Tongue (tissue), 3 donors: ENCODE measurements at places on chromosomes 3 and 15. TPM values are rescaled to one million over a fixed set of nuclear protein-coding genes. Genes with fewer than 3 reads are reported as not detected.
A peak's percentile ranks its signal among the peaks of the same experiment; 100 is the strongest.

- DNase-seq, result no peak
These were observed 17.8 kb upstream of the PLSCR4 start for GRCh38 chr3:146268535-146269219.

DNA sequence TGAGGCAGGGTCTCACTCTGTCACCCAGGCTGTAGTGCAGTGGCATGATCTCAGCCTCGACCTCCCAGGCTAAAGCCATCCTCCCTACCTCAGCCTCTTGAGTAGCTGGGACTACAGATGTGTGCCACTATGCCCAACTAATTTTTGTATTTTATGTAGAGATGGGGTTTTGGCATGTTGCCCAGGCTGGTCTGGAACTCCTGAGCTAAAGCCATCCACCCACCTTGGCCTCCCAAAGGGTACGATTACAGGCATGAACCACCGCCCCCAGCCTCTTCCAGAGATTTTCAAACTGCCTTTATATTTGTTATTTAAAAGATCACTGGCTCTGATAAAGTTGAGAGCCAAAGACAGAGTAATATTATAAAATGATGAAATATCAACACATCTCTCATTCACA is 37.3 kb downstream of the BSN start:
- DNase-seq, result no peak

FRMD5 gene
- total RNA-seq, result 1.1 TPM

DNA sequence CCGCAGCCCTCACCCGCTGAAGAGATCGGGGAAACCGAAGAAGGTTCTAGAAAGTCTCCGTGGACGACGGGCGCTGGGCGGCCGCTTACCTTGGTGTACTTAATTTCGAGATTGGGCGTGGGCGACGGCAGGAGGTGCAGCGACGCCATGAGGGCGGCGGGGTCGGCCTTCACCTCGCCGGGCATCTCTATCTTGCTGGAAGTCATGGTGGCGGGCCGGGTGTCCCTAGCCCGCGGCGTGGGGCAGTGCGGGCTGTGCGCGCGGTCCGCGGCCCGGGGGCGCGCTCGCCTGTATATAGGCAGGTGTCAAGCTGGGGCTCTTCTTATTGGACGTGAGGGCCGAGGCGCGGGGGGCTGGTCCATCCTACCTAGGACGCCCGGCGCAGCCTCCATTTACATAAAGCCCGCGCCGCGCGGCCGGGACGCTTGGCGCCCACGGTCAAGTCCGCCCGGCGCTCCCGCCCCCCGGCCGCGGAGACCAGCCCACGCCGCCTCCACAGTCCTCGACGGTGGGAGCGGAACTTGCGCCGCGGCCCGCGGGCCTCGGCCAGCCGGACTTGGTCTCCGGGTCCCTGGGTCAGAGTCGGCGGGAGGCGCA is at the start of gene ALDH1A2:
ALDH1A2 (minus strand) TSS at position 267 of the 597 bp plus-strand sequence; CDS start at position 206, 61 bp downstream.
- peak; percentile 32 for DNase-seq

SLC30A4 gene
- total RNA-seq, result 14.5 TPM

- peak; percentile 30 for DNase-seq
These were observed 7.4 kb downstream of the FAM3D start for GRCh38 chr3:58659051-58659675.

DNA sequence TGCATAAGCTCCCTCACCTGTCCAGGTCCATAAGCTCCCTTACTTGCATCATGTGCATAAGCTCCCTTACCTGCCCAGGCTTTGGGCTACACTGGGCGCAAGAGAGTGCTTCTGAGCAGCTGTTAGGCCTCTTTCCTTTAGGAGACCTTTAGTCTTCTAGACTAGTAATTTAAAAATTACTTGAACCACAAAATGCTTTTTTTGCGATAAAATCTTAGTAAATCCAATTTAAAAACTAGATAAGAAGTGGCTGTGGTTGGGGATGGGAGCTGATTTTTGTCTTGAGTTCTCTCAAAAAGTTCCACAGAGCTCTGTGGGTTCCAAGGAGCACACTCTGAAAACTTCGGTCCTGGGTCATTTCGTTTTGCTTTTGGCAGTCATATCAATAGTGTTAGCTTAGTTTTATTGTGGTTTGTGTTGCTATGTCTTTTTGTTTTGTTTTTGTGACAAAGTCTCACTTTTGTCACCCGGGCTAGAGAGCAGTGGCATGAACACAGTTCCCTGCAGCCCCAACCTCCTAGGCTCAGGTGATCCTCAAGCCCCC is 6.7 kb downstream of the CEMIP start:
- DNase-seq, result no peak

DNA sequence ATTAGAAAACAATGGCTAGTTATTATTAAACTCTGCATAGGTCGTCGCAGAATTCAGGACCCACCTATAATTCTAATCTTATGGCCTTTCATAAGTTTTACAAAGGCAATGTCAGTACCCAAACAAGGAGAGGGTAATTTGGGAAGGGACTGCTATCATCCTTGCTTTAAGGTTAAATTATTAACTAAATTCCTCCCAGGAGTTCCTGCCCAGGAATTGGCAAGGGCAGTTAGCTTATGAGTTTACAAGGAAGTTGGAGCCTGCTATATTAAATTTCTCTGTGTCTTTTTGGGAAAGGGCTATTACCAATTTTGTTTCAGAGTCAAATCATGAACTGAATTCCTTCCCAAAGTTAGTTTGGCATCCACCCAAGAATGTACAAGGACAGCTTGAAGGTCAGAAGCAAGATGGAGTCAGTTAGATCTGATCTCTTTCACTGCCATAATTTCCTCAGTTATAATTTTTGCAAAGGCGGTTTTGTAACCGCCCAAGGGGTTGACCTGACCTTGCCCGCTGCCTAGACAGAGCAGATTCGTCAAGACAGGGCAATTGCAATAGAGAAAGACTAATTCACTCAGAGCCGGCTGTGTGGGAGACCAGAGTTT is 45.3 kb upstream of the LHFPL4 start:
- no peak for DNase-seq

DNA sequence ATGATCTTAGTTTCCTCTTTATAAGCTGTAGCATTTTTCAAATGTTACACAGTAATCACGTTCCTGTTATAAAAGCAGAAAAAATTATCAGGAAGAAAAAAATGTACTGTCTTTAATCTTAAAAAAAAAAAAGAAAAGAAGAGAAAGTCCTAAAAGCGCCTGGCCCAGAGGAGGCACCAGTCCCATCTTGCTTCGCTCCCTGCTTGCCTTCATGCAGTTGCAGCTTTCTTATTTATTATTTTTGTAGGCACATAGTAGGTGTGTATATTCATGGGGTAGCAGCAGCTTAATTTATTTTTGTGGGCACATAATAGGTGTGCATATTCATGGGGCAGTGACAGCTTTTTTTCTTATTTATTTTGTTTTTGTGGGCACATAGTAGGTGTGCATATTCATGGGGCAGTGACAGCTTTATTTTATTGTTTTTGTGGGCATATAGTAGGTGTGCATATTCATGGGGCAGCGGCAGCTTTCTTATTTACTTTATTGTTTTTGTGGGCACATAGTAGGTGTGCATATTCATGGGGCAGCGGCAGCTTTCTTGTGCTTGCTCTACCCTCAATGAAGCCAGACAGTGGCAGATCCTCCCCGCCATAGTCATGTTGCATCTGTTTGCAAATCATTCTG is 5.5 kb upstream of the EHD4 start:
- no peak for DNase-seq

DNA sequence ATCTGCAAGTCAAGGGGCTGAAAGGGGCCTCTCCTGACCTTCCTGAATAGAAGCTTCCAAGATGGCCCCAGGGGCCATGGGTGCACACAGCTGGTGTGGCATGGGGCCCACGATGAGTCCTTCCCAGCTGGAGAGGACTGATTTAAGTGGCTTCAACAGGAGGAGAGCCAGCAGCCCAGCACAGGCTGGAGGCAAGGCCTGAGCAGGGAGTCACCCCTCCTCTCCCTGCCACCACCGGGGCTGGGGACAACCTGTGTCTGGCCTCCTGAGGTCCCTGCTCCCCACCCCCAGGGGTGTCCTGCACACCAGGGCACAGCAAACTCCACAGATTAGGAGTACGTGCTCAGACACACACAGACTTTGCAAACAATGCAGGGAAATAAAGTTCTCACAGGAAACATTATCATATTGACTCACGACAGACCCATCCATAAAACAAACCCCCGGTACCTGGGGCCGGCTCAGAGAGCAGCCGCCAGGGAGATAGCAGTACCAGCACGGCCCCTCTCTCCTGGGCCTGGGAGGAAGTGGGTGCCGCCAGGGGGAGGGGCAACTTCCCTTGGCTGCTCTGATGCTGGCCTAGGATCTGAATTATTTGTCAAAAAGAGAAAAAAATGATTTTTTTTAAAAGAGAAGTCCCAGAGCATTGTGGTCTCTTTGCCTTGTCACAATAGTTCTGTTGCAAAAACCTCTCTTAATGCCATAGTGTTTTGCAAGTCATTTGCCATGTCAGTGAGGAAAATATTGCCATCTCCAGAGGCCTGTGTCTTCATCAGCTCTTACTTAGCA is 21.9 kb upstream of the TSEN2 start:
- DNase-seq, result no peak

LRRC31 gene
- not detected for total RNA-seq

- no peak for DNase-seq
These were observed 1.2 kb downstream of the CLN6 start for GRCh38 chr15:68228143-68228970.

DNA sequence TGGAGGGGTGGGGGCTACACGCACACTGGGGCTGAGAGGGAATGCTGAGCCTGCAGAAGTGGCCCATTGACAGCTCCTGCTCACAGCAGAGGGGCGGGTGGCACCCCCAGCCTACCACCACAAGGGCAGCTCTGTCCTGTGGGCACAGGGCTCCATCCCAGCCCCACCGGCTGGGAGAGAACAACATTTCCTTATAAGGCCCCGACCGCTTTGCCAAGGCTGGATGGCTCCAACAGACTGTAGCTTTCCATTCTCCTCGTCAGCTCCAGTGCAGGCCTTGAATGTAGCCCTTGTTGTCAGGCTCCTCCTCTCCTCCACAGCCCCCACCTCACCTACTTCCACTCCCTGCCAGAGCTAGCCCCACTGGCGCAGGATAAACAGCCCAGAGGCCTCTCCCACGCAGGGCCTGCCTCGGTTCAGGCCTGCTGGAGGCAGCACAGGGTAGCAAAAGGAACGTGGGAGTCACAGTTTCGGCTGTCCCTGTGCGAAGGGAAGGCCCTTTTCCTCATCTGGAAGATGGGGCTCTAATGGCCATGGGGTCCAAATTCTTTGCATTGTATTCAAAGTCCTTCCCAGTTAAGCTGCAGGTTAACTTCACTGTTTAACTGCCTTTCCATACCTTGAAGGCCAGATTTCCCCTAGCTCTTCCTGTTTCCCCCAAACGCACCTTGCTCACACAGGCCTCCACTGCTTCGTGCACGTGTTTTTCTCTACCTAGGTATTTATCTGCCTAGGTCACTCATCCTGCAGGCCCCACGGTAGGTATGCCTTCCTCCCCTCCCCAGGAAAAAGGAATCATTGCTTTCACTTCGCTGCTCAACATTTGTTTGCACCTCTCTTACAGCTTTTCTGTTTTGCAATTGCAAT is 101.6 kb upstream of the LPP start:
- DNase-seq, result peak; percentile 85

DNA sequence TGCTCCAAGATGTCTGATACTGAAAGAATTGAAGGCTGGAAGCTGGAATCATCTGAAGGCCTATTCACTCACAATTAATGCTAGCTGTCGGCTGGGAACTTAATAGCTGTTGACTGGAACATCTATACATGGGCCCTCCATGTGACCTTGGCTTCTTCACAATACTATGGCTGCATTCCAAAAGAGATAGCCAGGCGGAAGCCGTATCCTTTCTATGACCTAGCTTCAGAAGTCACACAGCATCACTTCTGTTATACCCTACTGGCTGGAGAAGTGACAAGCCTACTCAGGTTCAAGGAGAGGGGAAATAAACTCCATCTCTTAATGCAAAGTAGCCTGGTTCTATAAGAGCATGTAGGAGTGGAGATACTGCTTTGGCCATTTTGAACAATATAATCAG is 50.9 kb upstream of the SPRED1 start:
- no peak for DNase-seq

GRCh38 chr3:186380622-186381380 is 18.8 kb upstream of the DGKG start:
- DNase-seq, result no peak

DNA sequence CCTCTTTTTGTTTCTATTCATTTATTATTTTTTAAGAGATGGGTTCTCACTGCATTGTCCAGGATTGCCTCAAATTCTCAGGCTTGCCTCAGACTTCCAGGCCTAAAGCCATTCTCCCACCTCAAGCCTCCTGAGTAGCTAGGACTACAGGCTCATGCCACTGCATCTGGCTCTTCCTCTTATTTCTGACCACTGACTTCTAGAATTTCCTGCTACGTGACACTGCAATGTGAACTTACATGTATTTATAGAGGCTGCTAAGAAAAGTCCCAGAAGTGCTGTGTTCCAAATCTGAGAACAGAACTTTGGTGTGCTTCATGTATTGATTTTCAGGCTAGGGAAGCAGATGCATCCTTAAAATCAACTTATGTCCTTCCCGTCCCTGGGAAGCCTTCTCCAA is 407.4 kb downstream of the RSL24D1 start:
- peak; percentile 12 for DNase-seq
